ENCODE measurements at places on chromosomes 7 and 10.
A peak's percentile ranks its signal among the peaks of the same experiment; 100 is the strongest.

- DNase-seq, result no peak
Measured at GRCh38 chr7:77310982-77311381, 105.2 kb downstream of the GSAP start.

- DNase-seq, result no peak
Measured at GRCh38 chr10:1048349-1048731, 579 bp downstream of the IDI1 start.

- peak; percentile 18 for DNase-seq
Measured at GRCh38 chr10:11381023-11381422, 230.4 kb downstream of the USP6NL start.

- no peak for DNase-seq
Measured at GRCh38 chr10:96073722-96074121, 30.3 kb downstream of the CCNJ start.

GRCh38 chr7:113120647-113121046 lies 2.3 kb upstream of the SMIM30 start:
- no peak for DNase-seq

DNA sequence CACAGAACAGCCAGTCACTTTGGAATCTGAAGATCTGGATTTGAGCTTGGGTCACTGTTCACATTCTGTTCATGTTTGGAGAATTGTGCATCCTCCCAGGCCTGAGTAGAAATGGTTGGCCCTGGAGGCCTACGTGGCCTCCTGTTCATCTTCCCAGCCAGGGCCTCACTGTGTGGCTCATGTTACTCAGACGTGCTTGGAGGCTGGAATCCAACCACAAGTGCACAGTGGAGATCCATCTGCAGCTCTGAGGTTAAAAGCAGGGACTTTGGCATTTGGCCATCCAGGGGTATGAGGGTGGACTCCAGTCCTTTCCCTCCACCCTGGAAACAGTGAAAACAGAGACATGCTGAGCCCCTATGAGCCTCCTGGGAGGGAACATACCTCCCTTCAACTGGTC lies 709.0 kb upstream of the IGFBP3 start:
- no peak for DNase-seq

GRCh38 chr7:106604303-106604924 lies 56.5 kb downstream of the CCDC71L start:
- DNase-seq, result no peak

Data from stimulated activated CD4-positive, alpha-beta T cell treated with anti-CD3 and anti-CD28 coated beads, Interleukin-15, amount 100 ng/mL, for 48 hours (primary cell).